CD4-positive, alpha-beta T cell treated with Interferon alpha-2 for 1 hour (primary cell): ENCODE measurements at places on chromosomes 12 and 14.

DNA sequence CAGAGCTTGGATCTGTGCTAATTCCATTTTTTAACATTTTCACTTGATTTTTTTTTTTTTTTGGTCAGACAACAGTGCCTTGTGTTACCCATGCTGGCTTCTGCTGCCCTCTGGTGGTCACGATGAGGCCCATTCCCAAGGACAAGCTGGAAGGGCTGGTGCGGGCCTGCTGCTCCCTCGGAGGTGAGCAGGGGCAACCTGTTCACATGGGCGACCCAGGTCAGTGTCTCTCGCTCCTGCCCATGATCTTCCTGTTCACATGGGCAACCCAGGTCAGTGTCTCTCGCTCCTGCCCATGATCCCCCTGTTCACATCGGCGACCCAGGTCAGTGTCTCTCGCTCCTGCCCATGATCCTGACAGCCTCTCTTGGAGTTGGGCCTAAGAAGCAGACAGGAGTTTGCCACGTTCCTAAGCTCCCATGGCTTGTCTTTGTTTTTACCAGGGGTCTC lies 59.4 kb downstream of the DGLUCY start:
- DNase-seq, result peak; percentile 84

- no peak for DNase-seq
These were observed 4.8 kb downstream of the EPYC start for GRCh38 chr12:90999966-91000365.

DNA sequence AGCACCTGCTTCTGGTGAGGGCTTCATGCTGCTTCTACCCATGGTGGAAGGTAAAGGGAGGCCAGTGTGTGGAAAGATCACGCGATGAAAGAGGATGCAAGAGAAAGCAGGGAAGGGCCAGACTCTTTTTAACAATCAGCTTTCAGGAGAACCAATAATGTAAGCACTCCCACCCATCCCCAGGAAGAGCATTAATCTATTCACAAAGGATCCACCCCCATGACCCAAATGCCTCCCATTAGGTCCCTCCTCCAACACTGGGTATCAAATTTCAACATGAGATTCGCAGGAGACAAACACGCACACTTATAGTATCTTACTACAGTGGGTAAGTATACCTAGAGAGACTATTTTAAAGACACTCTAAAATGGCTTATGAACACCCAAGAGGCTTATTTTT lies 80.5 kb upstream of the TMCC3 start:
- no peak for DNase-seq

DNA sequence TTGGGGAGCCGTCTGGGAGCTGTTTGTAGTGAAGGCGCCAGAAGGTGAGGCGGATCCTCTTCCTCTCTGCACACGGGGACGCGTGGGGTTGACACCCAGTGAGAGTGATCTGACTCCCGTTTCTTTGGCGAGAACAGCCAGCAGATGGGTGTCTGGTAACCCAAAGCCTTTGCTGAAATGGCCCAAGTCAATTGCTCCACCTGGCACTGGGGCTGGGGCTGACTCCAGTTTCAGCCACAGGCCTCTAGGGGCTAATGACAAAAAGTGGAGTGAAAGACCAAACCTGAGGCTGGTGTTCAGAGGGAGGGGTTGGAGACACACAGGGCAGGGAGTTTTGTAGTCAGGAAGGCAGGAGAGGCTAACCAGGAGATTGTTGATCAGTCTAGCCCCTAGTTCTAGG lies 87.0 kb downstream of the FRMD6 start:
- DNase-seq, result no peak

DNA sequence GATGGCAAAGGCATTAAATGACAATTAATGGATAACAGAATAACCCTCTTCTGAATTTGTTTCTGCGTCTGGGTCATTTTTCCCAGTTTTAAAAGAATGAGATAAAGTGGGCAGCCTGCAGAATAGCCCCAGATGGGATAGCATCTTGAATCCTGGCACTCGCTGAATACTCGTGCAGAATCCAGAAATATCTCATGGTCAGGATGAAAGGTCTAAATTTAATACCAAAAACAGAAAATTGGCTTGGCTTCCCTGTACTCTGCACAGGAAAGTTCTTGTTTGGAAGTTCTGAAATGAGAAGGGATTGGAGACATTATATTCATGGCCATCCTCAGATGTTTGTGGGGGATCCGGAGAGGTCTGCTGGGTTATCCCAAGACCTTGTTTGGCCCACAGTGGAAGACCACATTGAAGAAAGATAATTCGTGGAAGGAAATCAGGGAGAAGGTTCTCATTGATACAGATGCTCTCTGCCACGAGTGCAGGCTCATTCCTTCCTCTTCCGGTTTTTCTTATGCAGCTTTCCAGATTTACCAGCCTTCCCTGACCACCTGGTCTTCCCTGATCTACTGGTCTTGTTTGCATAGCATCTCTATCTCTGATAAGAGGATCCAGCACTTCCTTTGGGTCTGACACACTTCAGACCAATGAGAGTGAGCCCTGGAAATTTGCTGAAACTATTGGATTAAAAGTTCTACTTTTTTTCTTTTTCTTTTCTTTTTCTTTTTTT lies 6.0 kb upstream of the IFT81 start:
- DNase-seq, result no peak

- no peak for DNase-seq
These were observed 65.2 kb upstream of the HSPB8 start for GRCh38 chr12:119113496-119113986.

GRCh38 chr12:68514807-68515411 lies 95.8 kb upstream of the RAP1B start:
- DNase-seq, result no peak

GRCh38 chr12:71195338-71195896 lies 37.6 kb upstream of the TSPAN8 start:
- no peak for DNase-seq

DNA sequence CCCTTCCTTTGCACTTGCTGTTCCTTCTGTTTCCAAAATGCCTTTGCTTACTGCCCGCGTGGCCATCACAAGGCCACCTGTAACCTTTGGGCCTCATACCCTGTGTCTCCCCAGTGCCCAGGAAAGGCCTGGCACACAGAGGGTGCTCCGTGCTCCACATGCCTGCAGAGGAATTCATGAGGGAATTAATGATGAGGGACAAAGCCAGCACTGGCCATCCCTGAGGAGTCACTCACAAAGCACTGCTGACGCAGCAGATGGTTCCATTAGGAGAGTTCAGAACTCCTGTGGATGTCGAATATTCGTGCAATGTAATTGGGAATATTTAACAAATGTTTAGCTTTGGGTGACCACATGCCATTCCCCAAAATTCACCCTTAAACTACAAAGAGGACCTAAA lies 49.6 kb upstream of the PRMT8 start:
- no peak for DNase-seq
